Left kidney (tissue), 8 donors: ENCODE measurements at places on chromosomes 1 and 21. TPM values are rescaled to one million over a fixed set of nuclear protein-coding genes. Genes with fewer than 3 reads are reported as not detected.

Gene COL18A1
- polyA plus RNA-seq, result 104 TPM

Gene IGSF9
- polyA plus RNA-seq, result 15.6 TPM

Gene OPRD1
- polyA plus RNA-seq, result 0.52 TPM

Gene C8B
- not detected for polyA plus RNA-seq

Gene ZCCHC17
- 53.9 TPM for polyA plus RNA-seq

Gene TMEM63A
- polyA plus RNA-seq, result 82.2 TPM

Gene IRF6
- polyA plus RNA-seq, result 18.6 TPM

Gene ADGRL2
- polyA plus RNA-seq, result 180 TPM

Gene GNG4
- 5.2 TPM for polyA plus RNA-seq

Gene C1orf185
- polyA plus RNA-seq, result not detected

GRCh38 chr1:8373581-8374241, 55.8 kb downstream of the SLC45A1 start:
- DNase-seq, result no peak

DNA sequence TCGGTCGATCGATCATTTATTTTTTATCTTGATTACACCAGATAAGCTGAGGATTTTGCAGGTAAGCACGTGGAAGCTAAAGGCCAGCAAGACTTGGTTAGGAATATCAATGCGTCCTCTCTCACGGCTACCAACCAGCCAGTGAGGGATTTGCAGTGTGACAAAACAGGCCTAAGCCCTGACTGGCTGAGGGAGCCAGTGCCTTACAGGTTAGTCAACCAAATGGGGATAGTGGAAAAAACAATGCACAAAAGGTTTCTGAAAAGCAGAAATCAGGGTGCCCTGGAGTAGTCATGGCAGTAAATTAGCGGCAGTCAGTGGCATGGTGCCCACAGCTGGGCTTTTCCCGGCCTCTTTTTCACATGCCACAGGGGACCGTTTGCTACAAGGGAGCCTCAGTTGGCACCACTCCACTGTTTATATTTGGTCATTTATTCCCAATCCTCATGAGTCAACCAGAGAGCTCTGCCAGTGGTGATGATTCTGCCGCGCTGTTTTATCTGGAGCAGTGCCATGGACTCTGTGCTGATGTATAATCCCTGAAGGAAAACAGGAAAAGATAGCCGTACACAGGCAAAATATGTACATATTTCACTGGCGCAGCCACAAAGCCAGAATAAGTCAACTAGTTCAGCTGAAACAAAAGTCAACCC, 167.6 kb downstream of the RHOU start:
- DNase-seq, result no peak

- DNase-seq, result no peak
These were observed 13.5 kb downstream of the TMEM201 start for GRCh38 chr1:9601942-9602793.

DNA sequence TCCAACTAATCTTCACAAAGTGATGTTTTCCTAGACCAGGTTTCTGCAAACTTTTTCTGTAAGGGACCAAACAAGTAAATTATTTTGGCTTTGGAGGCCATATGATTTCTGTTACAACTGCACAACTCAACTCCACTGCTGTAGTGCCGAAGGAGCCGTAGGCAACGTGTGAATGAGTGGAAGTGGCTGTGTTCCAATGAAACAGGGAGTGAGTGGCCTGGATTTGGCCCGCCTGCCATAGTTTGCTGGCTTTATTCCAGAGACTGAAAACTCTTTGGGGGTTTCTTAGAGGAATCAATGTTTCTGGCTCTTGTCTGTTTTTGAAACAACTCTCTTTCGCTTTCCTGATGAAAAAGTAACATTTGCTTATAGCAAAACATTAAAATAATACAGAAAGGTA, 12.6 kb upstream of the ACTL8 start:
- no peak for DNase-seq

GRCh38 chr1:239322369-239322768, 64.0 kb upstream of the CHRM3 start:
- no peak for DNase-seq

DNA sequence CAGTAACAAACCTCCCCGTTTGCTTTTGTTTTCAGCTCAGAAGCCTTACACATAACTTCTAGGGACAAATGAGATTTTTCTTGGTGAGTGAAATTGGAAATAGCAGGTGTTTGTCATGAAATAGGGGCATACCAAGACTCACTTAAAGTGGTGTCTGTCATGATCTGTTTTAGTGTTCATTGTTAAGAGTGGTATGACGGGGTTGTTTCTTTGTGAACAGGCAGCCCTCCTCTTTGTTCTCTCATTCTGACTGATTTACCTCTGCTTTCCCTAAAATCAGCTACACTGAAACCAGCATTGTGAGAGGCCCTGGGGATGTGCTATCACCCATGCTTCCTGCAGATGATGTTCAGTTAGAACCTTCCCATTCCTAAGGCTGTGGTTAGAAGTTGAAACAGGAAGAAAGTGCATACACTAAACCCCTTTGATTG, 2.5 kb upstream of the ERO1B start:
- no peak for DNase-seq

DNA sequence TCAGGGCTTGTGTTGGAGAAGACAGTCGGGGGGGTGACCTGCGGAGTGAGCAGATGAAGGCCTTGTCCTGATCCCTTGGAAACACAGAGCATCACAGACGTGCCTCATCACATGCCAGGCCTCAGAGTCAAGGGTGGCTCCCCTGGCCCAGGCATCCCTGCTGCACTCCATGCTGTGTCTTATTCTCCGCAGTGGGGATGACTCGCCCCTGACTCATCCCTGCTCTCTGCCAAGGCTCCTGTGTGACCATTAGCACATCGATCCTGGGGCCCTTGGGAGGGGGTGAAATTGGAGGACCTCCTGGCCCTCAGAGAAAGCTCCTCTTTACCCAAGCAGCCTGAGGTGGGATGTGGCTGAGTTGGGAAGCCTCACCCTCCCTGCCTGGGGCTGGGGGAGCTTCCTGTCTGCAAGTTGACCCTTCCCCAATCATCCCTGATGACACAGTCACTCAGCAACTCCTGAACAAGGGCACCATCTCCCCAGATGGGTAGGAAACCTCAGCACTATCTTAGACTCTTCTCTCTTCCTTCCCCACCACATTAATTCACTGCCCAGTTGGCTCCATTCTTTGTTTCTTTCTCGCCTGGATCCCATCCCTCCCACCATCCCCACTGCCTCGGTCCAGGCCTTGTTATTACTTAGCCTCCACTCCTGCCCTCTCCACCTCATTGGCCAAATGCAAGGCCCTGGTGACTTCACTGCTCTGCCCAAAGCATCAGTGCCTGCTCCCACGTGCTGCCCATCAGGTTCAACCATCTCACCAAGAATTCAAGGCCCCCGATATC, 74.6 kb downstream of the CAMK2N1 start:
- no peak for DNase-seq

- DNase-seq, result no peak
These were observed 44.5 kb downstream of the ZBTB17 start for GRCh38 chr1:15931401-15931800.

DNA sequence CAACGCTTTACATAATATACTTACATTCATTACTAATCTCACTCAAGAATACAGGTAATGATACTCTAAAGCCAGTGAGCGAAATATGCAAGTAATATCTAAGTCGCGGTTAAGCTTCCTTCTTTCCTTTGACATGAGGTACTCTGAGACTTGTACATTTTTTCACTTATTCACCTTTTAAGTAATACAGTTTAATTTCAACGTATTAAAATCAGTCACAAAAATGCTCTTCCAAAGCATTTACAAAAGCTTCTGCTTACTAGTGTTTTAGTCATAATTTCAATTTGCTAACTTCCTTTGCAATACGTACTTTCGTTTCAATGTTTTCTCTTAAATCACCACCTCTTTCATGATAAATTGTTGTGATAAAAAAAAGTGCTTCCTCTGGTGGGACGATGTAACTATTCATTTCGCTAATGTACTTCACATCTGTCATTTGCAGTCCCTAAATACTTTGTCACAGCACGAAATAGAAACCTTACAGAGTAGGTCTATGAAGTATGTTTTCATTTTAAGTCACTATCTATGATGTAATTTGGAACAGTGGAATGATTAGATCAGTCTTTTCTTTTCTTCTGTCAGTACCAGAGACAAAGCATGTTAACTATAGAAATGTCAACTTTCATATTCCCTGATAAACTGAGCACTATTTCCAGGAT, 34.0 kb upstream of the ADGRL4 start:
- no peak for DNase-seq

- no peak for DNase-seq
These were observed 67.3 kb downstream of the SLC35F3 start for GRCh38 chr1:233971753-233972152.

DNA sequence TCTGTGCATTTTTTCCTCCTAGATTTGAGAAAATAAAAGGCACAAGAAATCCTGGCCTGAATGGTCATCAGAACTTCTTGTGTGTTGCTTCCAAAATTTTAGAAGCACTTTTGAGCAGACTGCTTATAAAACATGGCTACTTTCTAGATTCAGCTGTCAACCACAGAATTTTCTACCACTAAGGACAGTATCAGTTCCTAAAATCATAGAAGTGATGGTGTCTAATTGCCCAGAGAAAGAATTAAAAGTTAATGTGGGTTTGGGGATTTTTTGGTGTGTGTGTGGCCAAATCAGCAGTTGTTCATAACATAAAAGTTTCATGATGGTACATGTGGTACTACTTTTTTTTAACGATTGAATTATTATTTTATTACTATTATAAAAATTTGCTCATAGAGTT, 171.4 kb upstream of the SNX7 start:
- DNase-seq, result no peak

DNA sequence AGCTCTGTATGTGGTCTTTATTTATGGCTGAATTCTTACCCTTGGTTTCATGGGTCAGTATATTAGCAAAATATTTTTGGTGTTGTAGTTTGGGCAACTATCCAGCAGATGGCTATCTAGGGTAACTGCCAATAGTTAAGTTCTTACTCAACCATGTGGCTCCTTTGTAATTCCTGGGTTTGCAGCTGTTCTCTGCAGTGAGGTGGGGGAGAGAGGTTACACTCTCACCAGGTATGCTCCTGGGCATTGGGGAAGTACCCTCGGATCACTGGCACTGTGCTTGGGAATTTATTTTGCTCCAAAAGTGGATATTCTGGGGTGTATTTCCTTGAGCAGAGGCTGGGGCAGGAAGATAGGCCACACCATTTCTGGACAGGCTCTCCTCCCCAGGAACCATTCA, 436.7 kb upstream of the TMPRSS15 start:
- DNase-seq, result no peak

- DNase-seq, result no peak
These were observed 2.6 kb upstream of the CSTB start for GRCh38 chr21:43778469-43779335.

GRCh38 chr1:206502812-206503211, 4.5 kb upstream of the RASSF5 start:
- DNase-seq, result no peak

DNA sequence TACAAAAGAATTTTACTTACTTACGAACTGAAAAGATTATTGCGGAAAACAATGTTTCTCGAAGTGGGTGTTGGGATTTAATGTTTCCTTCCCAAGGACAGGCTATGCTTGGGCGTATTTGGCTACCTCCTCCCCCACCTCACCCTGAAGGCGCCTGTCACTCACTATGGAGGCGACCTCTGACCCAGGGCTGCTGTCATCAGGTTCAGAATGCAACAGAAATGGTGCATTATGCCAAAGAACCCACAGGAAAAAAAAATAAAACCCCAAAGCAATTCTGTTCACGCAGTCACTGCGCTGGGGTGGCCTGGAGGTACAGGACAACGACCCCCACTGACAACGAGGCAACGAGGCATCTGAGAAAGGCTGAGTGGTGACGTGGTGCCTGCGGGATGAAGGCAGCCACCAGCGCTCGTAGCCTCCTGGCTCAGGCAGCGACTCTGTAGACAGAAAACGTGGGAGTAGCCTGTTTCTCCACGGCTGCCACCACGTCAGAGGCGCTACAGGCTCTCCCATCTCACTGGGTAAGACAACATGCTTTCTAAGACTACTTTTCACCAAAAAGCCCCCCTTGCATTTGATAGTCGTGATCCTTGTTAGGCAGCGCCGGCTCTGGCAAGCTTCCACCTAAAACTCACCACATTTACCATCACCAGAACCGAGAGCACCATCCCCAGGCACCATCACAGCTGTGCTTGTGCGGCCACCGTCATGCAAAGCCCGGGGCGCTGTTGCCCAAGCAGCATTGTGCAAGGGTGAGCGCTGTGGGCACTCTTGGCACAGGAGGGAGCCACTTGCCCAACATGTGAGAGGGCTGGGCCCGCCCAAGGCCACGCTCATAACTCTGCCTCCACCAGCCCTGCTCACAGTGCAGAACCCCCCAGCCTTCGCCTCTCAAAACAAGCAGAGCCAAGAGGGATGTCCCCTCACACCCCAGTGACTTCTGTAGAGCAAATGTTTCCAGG, 14.3 kb downstream of the NADK start:
- no peak for DNase-seq

GRCh38 chr21:36709030-36709867, 10.3 kb downstream of the SIM2 start:
- DNase-seq, result no peak

GRCh38 chr1:201970334-201971159, 11.9 kb upstream of the RNPEP start:
- no peak for DNase-seq

- peak; percentile 47 for DNase-seq
These were observed 552 bp upstream of the GPR157 start for GRCh38 chr1:9129266-9130041.

DNA sequence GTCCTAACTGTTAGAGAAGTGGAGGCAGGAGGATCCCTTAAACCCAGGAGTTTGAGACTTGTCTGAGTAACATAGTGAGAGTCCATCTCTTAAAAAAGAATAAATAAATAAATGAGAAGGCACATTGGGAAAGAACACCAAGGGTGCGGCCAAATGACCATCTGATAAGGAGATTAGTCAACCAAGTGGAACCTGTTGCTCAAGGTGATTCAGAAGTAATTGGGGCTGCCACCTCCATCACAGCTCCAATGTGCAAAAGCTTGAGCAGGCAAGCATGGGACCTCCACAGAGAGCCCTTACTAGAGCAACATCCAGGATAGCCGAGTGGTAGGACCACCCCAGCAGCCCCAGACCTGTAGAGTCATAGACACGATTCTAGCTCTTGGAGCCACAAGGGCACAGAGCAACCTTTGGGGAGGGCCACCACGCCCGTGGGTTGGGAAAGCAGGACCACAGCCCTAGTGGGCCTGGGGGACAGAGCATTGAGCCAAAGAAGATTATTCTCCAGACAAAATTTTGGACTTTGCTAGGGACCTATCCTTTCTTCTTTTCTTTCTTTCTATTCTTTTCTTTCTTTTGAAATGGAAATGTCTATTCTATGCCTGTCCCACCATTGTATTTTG, 40.9 kb downstream of the KCNK1 start:
- no peak for DNase-seq

GRCh38 chr1:924656-925560, 1.2 kb downstream of the SAMD11 start:
- no peak for DNase-seq

GRCh38 chr1:208164609-208165008, 79.6 kb downstream of the PLXNA2 start:
- DNase-seq, result no peak

- DNase-seq, result no peak
These were observed 37.3 kb upstream of the SYT14 start for GRCh38 chr1:209900734-209901133.

DNA sequence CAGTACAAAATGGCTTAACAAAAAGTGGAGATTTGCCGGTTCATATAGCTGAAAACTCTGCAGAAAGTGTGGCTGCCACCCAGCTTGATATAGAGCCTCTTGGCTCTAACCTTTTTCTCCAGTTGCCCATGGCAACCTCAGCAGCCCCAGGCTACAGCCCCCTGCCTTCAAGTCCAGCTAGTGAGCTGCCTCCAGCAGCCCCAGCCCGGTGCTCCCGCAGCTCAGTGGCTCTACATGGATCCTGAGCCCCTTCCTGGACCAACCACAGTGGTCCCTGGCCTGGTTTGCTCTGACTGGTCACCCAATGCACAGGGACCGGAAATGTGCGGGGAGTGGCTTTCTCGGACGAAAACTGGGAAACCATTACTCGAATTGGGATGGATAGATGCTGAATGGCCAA, 13.3 kb upstream of the ATF3 start:
- no peak for DNase-seq
